Suprapubic skin (tissue), 4 donors: ENCODE measurements at places on chromosomes 4 and X.

DNA sequence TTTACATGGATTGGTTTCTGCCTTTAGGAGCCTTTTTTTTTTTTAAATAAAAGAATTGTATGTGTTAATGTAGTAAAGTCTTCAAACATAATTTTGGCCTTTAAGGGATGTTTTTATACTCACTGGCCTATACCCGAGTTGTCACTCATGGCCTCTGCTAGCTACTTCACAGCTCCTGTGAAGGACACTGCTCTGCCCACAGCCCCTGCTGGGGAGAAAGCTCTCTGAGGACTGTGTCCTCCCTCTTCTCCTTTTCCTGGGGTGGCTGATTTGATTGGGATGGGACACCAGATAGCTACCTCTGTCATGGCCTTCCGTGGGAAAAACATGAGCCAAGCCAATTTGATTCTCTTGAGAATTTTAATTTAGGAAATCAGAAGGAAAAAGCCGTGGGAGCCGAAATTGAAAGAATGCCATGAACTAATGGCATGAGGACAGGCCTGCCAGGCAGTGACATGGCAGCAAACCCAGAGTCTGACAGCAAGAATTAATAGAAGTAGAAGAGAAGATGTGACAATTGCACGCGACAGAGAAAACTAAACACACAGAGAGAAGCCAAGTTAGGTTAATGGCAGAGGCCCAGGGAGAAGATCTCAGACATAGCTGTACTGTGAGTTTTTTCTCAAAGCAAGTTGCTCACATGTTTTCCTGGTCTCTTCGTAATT lies 81.4 kb downstream of the ARHGAP10 start:
- H3K27me3 ChIP-seq = no peaks in the 10 kb centered on the region
- H3K4me3 ChIP-seq = no peak overlapping the region
- DNase-seq = no peak
- H3K27ac ChIP-seq = no peak overlapping the region

- no peaks in the 10 kb centered on the region for H3K27me3 ChIP-seq
- H3K27ac ChIP-seq = no peak overlapping the region
- no peaks in the 10 kb centered on the region for H3K36me3 ChIP-seq
- DNase-seq = no peak
These were observed 186.3 kb downstream of the MOSPD2 start for GRCh38 chrX:15059474-15059873.

GRCh38 chr4:77120886-77121508 lies 36.0 kb upstream of the CCNG2 start:
- no peaks in the 10 kb centered on the region for H3K36me3 ChIP-seq
- H3K4me1 ChIP-seq = peaks cover 18% of the 10 kb centered on the region
- no peaks in the 10 kb centered on the region for H3K27me3 ChIP-seq
- DNase-seq = no peak
- no peak overlapping the region for H3K27ac ChIP-seq
- no peak overlapping the region for H3K4me3 ChIP-seq

DNA sequence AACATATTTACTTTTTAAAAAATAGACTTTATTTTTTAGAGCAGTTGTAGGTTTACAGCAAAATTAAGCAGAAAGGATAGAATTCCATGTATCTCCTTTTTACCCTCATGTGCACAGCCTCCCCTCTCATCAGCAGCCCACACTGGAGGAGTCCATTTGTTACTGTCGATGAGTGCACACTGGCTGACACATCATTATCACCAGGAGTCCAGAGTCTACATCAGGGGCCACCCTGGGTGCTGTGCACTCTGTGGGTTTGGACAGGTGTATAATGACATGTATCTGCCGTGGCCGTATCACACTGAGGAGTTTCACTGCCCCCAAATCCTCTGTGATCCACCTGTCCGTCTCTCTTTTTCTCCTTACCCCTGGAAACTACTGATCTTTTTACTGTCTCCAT lies 26.3 kb downstream of the TBC1D14 start:
- no peak overlapping the region for H3K4me3 ChIP-seq
- no peak overlapping the region for H3K27ac ChIP-seq
- no peaks in the 10 kb centered on the region for H3K36me3 ChIP-seq
- H3K4me1 ChIP-seq = peaks cover 6% of the 10 kb centered on the region
- H3K27me3 ChIP-seq = no peaks in the 10 kb centered on the region

DNA sequence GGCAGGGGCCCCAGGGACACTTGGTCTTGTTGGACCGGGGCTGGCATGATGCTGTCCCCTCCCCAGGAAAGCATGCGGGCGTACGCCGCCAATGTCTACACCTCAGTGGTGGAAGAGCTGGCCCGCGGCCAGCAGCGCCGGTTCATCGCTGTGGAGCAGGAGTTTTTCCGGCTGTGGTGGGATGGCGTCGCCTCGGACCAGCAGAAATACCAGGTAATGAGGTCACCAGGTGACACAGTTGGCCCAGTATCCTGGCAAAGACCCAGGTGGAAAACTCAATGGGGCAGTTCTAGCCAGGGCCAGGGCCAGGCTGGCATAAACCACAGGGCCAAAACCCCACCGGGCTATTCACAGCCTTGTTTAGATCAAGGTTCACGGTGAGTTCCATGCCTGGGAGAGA lies 1.5 kb downstream of the MAN2B2 start:
- no peaks in the 10 kb centered on the region for H3K27me3 ChIP-seq
- no peak overlapping the region for H3K27ac ChIP-seq
- H3K36me3 ChIP-seq = peaks cover 35% of the 10 kb centered on the region
- peaks cover 24% of the 10 kb centered on the region for H3K4me1 ChIP-seq

DNA sequence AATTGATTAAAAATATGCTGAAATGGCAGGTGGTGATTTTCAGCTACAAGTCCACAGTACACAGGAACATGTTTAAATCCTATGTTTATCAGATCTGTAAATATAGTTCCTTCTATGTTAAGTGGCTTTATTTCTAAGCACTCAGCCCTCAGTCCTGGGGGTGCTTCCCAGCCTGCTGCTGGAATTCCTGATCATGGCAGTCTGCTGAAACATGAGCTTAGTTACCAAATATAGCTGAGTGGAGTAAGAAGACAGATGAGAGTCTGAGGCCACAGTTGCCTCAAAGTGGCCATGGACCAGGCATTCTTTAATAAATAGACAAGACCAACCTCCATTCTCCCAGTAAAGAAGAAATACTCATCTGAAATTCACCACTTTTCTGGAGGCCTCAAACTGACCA lies 17.1 kb upstream of the DDX60 start:
- H3K36me3 ChIP-seq = no peaks in the 10 kb centered on the region
- no peak for DNase-seq
- no peak overlapping the region for H3K4me3 ChIP-seq
- H3K27ac ChIP-seq = no peak overlapping the region
- no peaks in the 10 kb centered on the region for H3K27me3 ChIP-seq

GRCh38 chr4:39046249-39046648 lies 14.0 kb upstream of the TMEM156 start:
- H3K27ac ChIP-seq = no peak overlapping the region
- no peak overlapping the region for H3K4me3 ChIP-seq
- H3K27me3 ChIP-seq = no peaks in the 10 kb centered on the region
- peaks cover 22% of the 10 kb centered on the region for H3K4me1 ChIP-seq
- no peak for DNase-seq
- no peaks in the 10 kb centered on the region for H3K36me3 ChIP-seq

GRCh38 chr4:2546286-2546823 lies 9.9 kb downstream of the FAM193A start:
- DNase-seq = no peak
- no peaks in the 10 kb centered on the region for H3K36me3 ChIP-seq
- no peak overlapping the region for H3K27ac ChIP-seq
- H3K27me3 ChIP-seq = no peaks in the 10 kb centered on the region
- no peak overlapping the region for H3K4me3 ChIP-seq

DNA sequence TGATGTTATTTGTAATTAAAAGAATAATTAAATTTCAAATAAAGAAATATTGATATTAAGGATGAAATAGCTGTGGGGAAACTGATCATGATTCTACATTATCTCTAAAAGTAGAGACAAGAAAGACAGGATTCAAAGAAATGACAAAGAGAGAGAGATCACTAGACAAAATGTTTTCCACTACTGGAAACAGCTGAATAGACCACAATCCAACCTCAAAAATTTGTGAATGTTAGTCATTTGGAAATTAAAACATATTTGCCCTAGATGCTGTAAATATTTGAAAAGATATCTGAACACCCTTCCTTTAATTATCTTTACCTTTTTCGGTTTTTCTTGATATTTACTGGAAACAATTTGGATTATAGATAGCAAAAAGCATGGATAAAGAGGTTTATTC lies 414.9 kb downstream of the CENPC start:
- no peak overlapping the region for H3K4me3 ChIP-seq
- no peak for DNase-seq
- H3K4me1 ChIP-seq = no peaks in the 10 kb centered on the region
- H3K36me3 ChIP-seq = no peaks in the 10 kb centered on the region

DNA sequence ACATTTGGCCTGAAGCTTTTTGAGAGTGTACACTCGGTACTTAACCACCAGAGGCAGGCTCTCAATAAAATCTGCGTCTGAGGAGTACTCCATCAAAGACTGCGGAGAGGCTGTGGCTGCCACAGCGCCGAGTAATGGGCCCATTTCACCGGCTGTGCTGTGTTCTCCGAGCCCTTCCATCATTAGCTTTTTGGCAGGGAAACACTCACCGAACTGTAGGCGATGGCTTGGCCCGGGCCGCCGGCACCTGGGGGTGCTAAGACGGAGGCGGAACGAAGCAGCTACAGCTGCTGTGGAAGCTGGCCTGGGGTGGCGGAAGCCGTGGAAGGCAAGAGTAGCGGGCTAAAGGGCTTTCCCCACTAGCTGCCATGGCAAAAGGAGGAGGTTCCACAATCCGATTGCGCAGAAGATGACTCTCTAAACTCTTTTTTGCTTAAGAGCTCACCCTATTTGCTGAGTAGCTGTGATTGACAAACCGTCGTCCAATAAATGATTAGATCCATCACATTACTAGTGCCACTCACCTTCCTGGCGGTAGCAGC lies 48.5 kb upstream of the PABPC1L2A start:
- H3K4me3 ChIP-seq = no peak overlapping the region
- H3K27ac ChIP-seq = no peak overlapping the region
- no peak for DNase-seq
- no peaks in the 10 kb centered on the region for H3K36me3 ChIP-seq
- no peaks in the 10 kb centered on the region for H3K27me3 ChIP-seq
- no peaks in the 10 kb centered on the region for H3K4me1 ChIP-seq

- H3K4me1 ChIP-seq = peaks cover 15% of the 10 kb centered on the region
- no peak overlapping the region for H3K4me3 ChIP-seq
- no peak overlapping the region for H3K27ac ChIP-seq
- DNase-seq = no peak
These were observed 1.5 kb upstream of the CXCL2 start for GRCh38 chr4:74100531-74100930.

DNA sequence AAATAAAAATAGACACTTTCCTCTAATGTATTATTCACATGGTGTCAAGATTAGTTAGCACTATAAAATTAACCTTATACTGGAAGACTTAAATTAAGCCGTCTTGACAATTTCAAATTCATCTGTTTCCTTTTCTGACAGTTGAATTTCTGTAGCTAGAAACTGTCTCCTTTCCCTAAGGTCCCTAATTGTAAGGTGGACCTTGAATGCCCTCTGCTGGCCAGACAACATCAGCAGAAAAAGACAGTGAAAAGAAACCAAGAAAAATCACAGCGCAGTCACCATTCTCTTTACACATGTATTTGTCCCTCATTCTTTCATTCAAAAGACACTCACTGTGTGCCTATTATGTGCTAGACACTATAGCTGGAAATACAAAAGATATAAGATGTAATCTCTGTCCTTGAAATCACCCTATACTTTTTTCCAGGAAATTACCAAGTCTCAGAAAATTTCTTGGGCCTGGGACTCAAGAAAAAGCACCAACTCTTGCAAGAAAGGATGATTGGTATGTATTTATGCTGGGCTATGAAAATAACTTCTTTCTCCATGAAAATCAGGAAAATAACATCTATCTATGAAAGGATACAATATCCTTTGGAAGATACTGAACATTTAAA lies 32.7 kb upstream of the AMBN start:
- H3K27me3 ChIP-seq = no peaks in the 10 kb centered on the region
- no peak overlapping the region for H3K27ac ChIP-seq
- no peaks in the 10 kb centered on the region for H3K4me1 ChIP-seq

GRCh38 chr4:38734446-38734845 lies 48.3 kb downstream of the TLR10 start:
- H3K36me3 ChIP-seq = no peaks in the 10 kb centered on the region
- H3K4me3 ChIP-seq = no peak overlapping the region
- H3K27ac ChIP-seq = no peak overlapping the region
- no peaks in the 10 kb centered on the region for H3K27me3 ChIP-seq

DNA sequence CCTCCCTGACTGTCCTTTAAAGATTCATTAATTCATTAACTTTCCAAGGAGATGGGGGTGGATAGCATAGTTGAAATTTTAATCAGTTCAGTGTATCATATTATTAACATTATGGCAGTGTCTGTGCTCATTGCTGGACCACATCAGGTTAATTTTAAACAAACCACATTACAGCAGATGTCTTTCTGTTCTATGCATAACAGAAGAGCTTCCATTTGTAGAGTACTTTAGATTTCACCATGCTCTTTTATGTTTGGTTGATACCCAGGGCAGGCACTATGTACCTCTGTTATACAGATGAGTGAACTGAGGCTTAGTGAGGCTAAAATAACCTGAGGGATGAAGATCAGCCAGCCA lies 41.1 kb downstream of the AFF2 start:
- DNase-seq = no peak
- H3K36me3 ChIP-seq = no peaks in the 10 kb centered on the region
- H3K4me1 ChIP-seq = no peaks in the 10 kb centered on the region
- H3K27ac ChIP-seq = no peak overlapping the region
- H3K4me3 ChIP-seq = no peak overlapping the region

DNA sequence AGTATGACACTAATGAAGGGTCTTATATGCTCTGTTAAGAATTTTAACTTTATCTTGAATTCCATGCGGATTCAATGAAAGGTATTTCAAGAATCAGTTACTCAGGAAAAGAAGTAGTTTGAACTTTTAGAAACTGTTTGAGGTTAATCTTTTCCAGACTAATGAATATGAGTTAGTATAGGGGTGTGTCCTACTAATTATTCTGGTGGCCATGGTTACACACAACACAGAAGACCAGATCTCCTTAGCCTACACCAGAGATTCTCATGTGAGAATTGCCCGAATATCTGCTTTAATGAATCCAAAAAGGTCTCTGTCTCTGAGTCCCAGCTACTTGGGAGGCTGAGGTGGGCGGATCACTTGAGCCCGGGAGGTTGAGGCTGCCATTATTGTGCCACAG lies 100.4 kb downstream of the MMRN1 start:
- no peaks in the 10 kb centered on the region for H3K36me3 ChIP-seq
- no peak overlapping the region for H3K27ac ChIP-seq
- no peak overlapping the region for H3K4me3 ChIP-seq
- no peak for DNase-seq
- H3K27me3 ChIP-seq = no peaks in the 10 kb centered on the region

- H3K4me1 ChIP-seq = no peaks in the 10 kb centered on the region
- no peaks in the 10 kb centered on the region for H3K27me3 ChIP-seq
- H3K27ac ChIP-seq = no peak overlapping the region
- DNase-seq = no peak
- no peak overlapping the region for H3K4me3 ChIP-seq
These were observed 294.0 kb downstream of the CCSER1 start for GRCh38 chr4:90421161-90421560.

DNA sequence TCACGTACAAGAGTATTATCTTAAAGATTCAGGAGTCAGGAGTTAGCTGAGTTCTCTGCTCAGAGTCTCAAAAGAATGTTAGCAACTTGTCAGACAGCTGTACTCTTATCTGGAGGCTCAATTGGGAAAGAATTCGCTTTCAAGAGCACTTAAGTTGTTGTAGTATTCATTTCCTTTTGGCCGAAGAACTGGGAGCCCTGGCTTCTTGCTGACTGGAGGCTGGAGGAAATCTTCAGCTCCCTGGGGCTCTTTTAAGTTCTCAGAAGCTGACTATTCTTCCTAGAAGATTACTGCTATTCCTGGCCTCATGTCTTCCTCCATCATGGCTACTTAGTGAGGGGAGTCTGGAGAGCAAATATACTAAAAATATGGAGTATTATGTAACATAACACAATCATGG lies 587.2 kb downstream of the EPHA5 start:
- no peaks in the 10 kb centered on the region for H3K36me3 ChIP-seq
- no peak overlapping the region for H3K4me3 ChIP-seq
- no peak overlapping the region for H3K27ac ChIP-seq
- no peaks in the 10 kb centered on the region for H3K4me1 ChIP-seq
